ENCODE measurements at places on chromosomes 4 and X.

GRCh38 chrX:69082753-69083150, 82.5 kb downstream of the PJA1 start:
- DNase-seq: no peak

GRCh38 chr4:25904748-25905082, 9.3 kb upstream of the SMIM20 start:
- DNase-seq: no peak

DNA sequence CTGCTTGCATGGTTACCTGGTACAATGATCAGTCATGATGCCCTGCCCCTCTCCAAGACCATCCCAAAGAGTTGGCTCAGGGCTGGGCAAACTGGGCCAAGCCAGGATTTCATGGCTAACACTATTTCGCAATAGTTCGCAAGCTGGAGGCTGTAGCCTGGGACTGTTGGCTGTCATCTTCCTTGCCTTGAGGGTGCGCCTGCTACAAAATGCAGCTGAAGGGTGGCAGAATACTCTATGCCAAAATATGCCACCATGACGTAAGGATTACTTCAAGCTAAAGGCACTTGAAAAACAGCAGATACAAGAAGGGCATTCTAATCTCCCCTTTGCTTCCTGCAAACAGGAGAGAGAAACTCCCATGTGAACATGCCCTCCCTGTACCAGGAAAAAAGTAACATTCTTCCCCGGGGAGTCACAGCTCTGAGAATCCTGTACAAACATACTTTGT, 21.0 kb downstream of the SAT1 start:
- no peak for DNase-seq

DNA sequence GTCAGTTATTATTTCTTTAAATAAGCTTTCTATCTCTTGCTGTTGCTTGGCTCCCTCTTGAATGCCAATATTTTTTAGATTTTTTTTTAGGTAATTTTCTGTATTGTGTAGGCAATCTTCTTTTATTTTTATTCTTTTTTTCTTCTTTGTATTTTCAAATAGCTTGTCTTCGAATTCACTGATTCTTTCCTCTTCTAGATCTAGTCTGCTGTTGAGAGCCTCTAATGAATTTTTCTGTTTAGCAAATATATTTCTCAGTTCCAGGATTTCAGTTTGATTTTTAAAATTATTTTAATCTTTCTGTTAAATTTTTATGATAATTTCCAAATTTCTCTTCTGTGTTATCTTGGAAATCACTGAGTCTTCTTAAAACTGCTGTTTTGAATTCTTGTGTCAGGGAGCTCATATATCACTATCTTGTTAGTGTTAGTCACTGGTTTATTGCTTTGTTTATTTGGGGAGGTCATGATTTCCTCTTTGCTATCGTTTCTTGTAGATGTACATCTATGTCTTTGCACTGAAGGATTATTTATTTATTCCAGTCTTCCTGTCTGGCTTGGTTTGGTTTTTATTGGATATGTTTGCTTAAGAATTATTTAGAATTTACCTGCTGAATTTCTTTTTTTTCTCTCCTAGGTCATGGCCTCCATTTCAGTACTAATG, 39.9 kb upstream of the GPRIN3 start:
- DNase-seq: no peak

DNA sequence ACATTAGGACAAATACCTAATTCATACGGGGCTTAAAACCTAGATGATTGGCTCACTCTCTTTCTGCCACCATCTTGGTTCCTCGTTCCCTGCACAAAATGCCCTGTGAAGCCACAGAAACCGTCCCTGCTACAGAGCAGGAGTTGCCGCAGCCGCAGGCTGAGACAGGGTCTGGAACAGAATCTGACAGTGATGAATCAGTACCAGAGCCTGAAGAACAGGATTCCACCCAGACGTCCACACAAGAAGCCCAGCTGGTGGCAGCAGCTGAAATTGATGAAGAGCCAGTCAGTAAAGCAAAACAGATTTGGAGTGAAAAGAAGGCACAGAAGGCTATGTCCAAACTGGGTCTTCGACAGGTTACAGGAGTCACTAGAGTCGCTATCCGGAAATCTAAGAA, 34.3 kb downstream of the TRIM61 start:
- DNase-seq: no peak

GRCh38 chrX:110691446-110691845, 104.2 kb downstream of the CHRDL1 start:
- DNase-seq: no peak

DNA sequence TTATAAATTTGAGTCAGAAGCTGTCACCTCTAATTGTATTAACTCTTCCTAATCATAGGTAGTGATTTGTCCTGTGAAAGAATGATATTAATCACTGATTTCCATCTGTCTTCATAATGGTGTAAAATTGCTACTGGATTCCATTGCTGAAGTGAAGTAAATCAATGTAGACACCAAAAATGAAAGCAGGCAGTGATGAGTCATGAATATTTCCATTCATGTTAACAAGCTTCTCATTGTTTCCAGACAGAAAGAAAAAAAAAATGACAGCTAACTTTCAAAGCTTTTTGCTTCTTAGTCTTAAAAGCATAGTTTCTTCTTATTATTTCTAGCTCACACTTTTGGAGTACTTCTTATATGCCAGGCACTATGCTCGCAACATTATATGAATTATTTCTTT, 21.5 kb downstream of the FAM114A1 start:
- no peak for DNase-seq

DNA sequence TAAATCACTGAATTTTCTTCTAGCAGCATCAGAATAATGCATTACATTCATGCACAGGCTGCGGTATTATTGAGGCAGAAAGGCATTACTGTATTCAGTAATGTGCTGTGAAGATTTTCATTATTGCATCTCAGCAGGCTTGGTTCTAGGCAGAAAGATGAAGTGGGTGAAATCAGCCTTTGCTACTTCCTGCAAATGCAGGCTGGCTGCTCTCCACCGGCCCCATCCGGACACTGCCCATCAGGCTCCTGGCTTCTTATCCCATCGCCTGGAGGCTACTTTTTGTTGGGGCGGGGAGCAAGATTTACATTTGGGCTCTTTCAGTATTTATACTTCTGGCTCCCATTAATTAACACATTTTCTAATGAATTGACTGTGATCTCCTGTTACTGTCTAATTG, 117.8 kb downstream of the FRAS1 start:
- no peak for DNase-seq

- no peak for DNase-seq
These were observed 13.7 kb upstream of the PIGA start for GRCh38 chrX:15349046-15349445.
